ENCODE measurements at places on chromosomes 3 and 15.

GRCh38 chr15:63605816-63606215 lies 8.6 kb downstream of the FBXL22 start:
- DNase-seq, result no peak

- DNase-seq, result no peak
These were observed at the start of gene GRIP2 for GRCh38 chr3:14539742-14540491. TSS of gene GRIP2 (minus strand) at chr3:14540342. CDS start at chr3:14540308, 34 bp downstream.

DNA sequence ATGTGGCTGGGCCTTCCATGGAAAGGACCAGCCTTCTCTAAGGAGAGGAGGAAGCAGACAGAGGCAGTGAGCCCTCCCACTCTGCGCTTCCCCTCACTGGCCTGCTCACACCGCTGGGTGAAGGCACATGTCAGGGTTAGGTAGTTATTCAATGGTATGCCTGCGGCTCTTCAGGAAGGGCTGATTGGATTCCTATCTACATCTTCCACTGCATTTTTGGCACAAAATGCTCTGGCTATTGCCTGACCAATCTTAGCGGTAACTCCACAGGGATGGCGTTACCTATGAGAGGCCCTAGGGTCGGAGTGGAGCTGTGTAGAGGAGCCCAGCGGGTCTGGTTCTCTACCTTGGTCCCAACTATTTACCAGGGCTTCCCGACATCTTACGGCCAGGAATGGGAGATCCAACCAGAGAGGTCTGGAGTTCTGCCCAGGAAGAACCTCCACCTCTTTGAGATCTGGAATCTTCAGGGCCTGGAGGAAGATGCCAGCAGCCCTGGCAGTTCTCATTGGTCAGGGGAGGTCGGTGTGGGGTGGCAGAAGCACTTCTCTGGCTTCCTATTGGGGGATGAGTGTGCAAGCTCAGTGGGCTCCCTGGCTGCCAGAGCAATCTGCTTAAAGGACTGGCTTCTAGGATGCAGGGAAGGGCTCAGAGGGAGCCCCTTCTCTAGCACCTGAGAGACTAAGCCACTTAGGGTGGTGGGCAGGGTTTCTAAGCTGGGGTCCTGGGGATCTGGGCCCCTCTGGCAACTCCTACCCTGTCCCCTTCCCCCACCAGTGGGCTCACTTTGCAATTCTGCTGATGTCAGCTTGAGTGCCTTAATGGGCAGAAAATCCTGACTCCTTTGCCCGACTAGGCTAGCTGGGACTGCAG lies 24.3 kb downstream of the SNX33 start:
- no peak for DNase-seq

DNA sequence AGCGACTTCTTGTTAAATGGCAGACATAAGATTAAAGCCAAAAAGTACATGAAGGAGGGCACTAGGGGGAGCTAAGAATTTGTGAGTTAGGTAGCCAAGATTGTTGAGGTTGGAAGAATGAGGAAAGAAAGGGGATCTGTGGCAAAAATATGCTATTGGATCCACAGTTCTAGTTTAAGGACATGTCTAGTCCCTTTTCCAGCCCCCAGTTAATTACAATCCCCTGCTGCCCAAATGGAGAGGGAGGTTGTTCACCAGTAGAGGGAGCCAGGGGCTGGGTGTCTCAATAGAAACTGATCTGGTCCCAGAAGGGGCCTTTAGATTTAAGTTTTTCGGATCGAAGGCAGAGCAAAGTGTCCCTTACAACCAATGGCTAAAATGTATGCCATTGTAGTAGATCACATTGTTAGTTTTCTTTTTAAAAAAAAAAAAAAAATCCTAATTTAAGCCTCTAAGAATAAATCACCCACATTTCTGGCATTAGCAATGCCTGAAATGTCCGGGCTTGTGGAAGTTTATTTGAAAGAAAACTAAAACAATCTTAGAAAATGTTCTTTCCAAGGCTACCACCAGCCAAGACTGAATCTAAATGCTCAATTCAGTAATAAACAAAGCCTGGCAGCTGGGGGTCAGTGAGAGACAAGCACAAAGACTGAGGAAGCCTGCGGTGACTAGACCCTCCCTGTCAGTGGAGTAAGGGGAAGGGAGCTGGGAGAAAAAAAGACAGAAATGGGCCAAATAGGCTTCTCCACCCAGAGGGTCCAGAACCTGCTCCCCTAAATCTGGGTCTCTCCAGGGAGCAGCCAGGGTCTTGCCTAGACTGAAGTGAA lies 7.1 kb downstream of the COL8A1 start:
- DNase-seq, result no peak

- DNase-seq, result no peak
These were observed 593.9 kb downstream of the PYDC2 start for GRCh38 chr3:192054881-192055280.

DNA sequence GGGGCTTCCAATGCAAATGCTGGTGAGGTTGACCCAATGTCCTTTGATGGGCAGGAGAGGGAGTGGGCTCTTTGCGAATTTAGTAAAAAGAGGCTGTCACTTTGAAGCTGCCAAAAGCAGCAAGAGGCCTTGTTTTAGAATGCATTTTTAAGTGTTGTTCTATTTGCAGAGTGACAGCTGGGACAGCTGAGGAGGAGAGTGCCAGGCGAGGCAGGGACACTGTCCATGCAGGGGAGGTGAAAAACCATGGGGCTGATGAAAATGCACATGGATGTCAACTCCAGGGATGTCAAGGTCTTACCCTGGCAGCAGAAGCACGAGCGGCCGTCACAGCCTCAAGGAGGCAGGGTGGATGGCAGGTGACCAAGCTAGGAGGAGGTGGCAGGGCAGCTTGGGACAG lies 279.8 kb downstream of the ADAMTS17 start:
- DNase-seq, result no peak

Data from inflammatory macrophage treated with lipopolysaccharide for 4 hours (primary cell).